CD4-positive, alpha-beta T cell treated with Interleukin-4 for 4 hours (primary cell): ENCODE measurements at places on chromosomes 1 and 21.

DNA sequence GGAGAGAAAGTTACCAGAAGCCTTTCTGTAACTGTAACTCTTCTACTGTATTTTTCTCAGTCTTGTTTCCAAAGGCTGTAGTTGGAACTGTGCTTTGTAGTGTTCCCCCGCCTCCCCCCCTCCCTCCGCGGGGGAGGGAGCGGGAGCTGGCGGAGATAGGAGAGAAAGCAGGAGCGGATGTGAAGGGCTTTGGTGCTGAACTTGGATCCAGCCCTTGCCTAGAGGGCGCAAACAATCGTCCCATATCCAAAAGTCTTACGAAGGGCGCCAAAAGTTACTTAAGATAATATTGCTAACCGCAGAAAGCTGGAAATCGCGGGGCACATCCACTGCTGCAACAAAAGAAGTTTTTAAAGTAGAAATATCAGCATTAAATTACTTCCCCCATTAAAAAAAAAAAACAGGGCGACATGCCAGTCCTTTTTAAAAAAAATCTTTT is 2.4 kb upstream of the NFIA start:
- no peak for DNase-seq

DNA sequence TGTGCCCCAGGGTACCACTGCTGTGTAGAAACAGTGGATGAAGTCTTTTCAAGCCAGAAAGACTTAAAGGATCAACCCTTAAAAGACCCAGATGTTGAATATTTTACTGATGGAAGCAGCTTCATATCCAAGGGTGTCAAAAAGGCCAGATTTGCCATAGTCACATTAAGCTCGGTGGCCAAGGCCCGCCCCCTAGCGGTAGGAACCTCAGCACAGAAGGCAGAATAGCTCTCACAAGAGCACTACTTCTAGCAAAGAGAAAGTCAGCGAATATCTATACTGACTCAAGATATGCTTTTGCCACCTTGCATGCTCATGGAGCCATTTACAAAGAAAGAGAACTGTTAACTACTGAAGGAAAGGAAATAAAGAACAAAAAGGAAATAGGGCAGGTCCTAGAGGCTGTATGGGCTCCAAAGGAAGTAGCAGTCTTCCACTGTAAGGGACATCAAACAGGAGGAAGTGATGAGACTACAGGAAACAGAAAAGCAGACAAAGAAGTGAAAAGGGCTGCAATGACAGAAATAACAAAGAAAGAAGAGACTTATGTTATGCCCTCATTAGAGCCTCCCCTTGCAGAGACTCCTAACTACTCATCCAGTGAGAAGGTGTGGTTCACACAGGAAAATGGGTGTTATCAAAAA is 90.5 kb downstream of the LIPI start:
- DNase-seq: no peak

DNA sequence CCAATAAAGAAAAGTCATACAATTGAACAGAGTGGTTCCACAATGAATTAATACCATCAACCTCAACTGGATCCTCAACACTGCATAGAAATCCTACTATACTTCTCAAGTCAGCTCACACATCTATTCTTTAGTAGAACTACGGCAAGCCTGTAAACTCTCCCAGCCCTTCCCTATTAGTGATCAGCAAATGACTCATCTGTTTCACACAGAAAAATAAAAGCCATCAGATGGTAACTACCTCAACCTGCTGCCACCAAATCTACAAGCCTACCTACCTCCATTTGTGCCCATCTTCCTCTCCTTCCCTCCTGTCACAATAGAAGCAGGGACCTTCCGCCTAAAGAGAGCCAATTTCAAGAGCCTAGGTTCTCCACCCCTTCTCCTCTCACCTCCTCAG is 63.6 kb downstream of the DMAP1 start:
- DNase-seq: no peak

GRCh38 chr1:76583235-76583868 is 283.9 kb upstream of the ST6GALNAC5 start:
- no peak for DNase-seq

- DNase-seq: peak; percentile 39
Measured at GRCh38 chr1:154747740-154748404, 122.2 kb downstream of the KCNN3 start.
